ENCODE measurements at places on chromosomes 5 and 9.

- H3K27ac ChIP-seq = no peak overlapping the region
- H3K4me3 ChIP-seq = no peak overlapping the region
- peaks cover 38% of the 10 kb centered on the region for H3K36me3 ChIP-seq
- no peaks in the 10 kb centered on the region for H3K27me3 ChIP-seq
Observed at GRCh38 chr9:35029852-35030251, 40.3 kb downstream of the DNAJB5 start.

GRCh38 chr5:116671211-116671736 is 96.7 kb upstream of the SEMA6A start:
- no peaks in the 10 kb centered on the region for H3K27me3 ChIP-seq
- peak overlapping the region; percentile 54 for H3K27ac ChIP-seq
- no peak for DNase-seq
- H3K4me1 ChIP-seq = peaks cover 21% of the 10 kb centered on the region
- H3K4me3 ChIP-seq = no peak overlapping the region

DNA sequence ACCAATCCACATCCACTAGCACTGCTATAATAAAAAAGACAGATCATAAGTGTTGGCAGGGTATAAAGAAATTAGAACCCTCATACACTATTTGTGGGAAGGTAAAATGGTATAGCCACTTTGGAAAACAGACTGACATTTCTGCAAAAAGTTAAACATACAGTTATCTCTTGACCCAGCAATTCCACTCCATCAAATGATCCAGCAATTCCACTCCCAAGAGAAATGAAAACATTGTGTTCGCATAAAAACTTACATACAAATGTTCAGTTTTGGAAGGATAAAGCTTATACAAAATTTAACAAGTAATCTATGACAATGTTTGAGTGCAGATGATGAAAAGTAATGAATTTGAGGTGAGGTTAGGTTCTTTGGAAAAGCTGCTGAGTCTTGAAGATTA is 2.1 kb downstream of the KIF27 start:
- no peak overlapping the region for H3K27ac ChIP-seq
- H3K4me3 ChIP-seq = peak overlapping the region; percentile 63
- DNase-seq = no peak
- H3K27me3 ChIP-seq = no peaks in the 10 kb centered on the region
- H3K36me3 ChIP-seq = peaks cover 28% of the 10 kb centered on the region

GRCh38 chr9:116020146-116020545 is 133.4 kb upstream of the PAPPA start:
- H3K36me3 ChIP-seq = no peaks in the 10 kb centered on the region
- no peaks in the 10 kb centered on the region for H3K4me1 ChIP-seq
- H3K27ac ChIP-seq = no peak overlapping the region
- H3K27me3 ChIP-seq = no peaks in the 10 kb centered on the region

- no peak overlapping the region for H3K27ac ChIP-seq
- H3K4me1 ChIP-seq = no peaks in the 10 kb centered on the region
- H3K27me3 ChIP-seq = peaks cover 8% of the 10 kb centered on the region
- no peak for DNase-seq
- no peaks in the 10 kb centered on the region for H3K36me3 ChIP-seq
Observed at GRCh38 chr5:159341906-159342310, 11.6 kb upstream of the IL12B start.

GRCh38 chr5:72018143-72018803 is 89.0 kb upstream of the MAP1B start:
- no peak overlapping the region for H3K27ac ChIP-seq
- H3K36me3 ChIP-seq = no peaks in the 10 kb centered on the region
- H3K27me3 ChIP-seq = peaks cover 12% of the 10 kb centered on the region
- H3K4me3 ChIP-seq = no peak overlapping the region
- peaks cover 54% of the 10 kb centered on the region for H3K4me1 ChIP-seq

DNA sequence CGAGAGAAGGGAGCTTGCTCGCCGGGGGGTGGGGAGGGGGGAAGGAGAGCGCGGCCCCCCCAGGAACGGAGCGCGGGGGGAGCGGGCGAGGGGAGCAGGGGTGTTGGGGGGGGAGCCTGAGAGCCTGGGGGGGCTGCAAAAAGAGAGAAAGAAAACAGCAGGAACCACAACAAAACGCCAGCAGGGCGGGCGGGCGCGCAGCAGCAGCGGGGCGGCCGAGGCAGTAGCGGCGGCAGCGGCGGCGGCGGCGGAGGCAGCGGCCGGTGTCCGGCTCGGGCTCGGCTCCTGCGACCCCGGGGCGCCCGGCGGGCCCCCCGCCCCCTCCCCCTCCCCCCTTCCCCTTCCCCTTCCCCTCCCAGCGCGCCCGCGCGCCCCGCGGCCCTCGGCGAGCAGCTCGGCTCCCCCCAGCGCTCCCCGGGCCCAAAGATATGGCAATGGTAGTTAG is 1.6 kb downstream of the NR2F1 start:
- H3K4me1 ChIP-seq = peaks cover 33% of the 10 kb centered on the region
- peak; percentile 49 for DNase-seq
- peaks cover 27% of the 10 kb centered on the region for H3K27me3 ChIP-seq
- peak overlapping the region; percentile 94 for H3K4me3 ChIP-seq

DNA sequence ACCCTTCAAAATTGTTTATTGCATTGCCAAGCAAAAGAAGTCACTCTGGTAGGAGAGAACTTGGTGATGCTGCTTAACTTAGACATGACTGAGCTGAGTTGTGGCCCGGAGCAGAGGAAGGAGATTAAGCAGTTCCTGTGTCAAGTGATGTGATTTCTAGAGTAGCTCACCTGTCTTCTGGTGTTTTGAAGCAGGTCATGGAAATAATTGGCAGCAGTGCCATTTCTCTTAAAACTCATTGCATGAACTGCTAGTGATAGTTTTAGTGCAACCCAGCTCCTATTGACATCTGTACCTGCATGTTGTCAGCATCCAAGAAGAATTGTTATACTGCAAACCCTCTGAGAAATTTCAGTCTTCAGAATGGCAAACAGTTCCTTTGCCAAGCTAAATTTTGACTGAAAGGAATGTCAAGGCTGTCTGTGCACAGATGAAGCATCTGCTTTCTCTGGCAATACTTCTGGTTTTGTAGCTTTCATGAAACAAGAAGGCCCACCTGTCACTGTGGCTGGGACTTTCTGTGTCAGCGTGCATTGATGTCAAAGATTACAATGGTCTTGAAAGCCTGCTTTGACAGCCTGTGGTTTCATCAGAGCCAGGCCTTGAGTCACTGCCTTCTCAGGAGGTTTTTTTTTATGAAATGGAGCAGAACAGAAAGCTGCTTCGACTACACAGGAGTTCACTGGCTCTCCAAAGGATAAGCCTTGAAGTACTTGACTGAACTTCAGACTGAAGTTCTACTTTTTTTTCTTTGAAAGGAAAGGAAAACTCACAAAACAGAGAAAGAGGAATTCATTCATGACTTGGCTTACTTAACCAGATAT is 90.6 kb downstream of the RALGPS1 start:
- no peak overlapping the region for H3K4me3 ChIP-seq
- no peak for DNase-seq
- H3K27ac ChIP-seq = no peak overlapping the region
- H3K4me1 ChIP-seq = peaks cover 15% of the 10 kb centered on the region
- peaks cover 7% of the 10 kb centered on the region for H3K27me3 ChIP-seq

GRCh38 chr5:126433701-126434100 is 10.5 kb downstream of the GRAMD2B start:
- peaks cover 39% of the 10 kb centered on the region for H3K4me1 ChIP-seq
- peaks cover 18% of the 10 kb centered on the region for H3K36me3 ChIP-seq

DNA sequence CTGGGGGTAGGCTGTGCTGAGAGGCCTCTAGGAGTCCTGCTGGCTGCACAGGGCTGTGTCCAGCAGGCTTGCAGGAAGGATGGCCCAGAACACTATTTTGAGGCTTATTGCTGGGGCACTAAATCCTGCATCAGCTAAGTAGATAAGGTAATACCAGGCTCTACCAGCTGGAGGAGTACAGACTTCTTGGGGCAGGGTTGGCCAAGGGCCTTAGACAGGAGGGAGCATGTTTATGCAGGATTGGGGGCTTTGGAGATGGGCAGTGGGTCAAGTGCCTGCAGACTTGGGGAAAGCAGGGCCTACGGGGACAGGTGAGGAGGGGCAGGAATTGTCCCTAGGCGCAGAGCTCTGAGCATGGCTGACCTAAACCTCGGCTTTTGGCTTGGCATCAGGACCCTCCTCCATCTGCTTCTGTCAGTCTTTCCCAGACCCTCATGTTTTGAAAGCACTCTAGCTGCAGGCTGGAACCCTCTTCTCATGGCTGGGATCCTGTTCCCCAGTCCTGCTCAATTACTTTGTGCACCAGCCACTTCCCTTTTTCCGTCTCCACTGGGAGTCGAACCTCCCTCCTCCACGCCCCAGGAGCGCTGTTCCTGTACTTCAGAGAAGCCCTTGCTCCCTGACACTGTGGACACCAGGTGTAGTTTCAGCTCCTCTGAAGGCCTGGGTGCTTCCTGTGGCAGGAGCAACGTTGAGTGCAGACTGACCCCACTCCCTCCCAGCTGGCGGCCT is 61.0 kb upstream of the SPTLC1 start:
- peaks cover 8% of the 10 kb centered on the region for H3K27me3 ChIP-seq
- no peaks in the 10 kb centered on the region for H3K36me3 ChIP-seq
- H3K4me3 ChIP-seq = no peak overlapping the region
- H3K4me1 ChIP-seq = peaks cover 20% of the 10 kb centered on the region
- no peak for DNase-seq
- H3K27ac ChIP-seq = no peak overlapping the region
